NCI-H460 (cell line): ENCODE measurements at places on chromosomes 7 and 10. TPM values are rescaled to one million over a fixed set of nuclear protein-coding genes. Genes with fewer than 3 reads are reported as not detected.

NAT16 gene
- total RNA-seq: 0.09 TPM in 1 of 2 replicates, not detected in the other

EGFR gene
- 24.3 and 25.1 TPM in 2 replicates for total RNA-seq

OR2A5 gene
- total RNA-seq: not detected in 2 replicates

PHKG1 gene
- total RNA-seq: not detected in 2 replicates

RASSF4 gene
- 0.63 and 0.94 TPM in 2 replicates for total RNA-seq

STOX1 gene
- total RNA-seq: 1.6 and 1.8 TPM in 2 replicates

DGKB gene
- 0.02 TPM in 1 of 2 replicates, not detected in the other for total RNA-seq
